Common myeloid progenitor, CD34-positive (primary cell): ENCODE measurements at places on chromosomes 2 and 18.

- no peak for DNase-seq
These were observed 19.3 kb downstream of the TTC39C start for GRCh38 chr18:24033641-24034412.

DNA sequence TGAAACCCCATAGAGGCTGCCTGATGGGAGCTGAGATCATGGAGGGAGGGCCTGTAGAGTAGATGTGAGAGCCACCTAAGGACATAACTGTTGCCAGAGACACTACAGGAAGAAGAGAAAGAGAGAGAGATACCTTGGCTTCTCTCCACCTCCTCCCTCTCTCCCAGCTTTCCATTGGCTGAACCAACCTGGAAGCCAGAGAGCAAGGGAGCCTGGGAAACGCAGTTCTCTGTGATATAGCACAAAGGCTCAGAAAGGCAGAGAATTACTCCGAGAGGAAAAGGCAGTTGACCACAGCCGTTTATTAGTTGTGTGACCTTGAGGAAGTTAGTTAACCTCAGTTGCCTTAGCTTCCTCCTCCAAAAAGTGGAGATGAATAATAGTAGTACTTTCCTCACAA, 37.7 kb upstream of the MAT2A start:
- peak; percentile 41 for DNase-seq

GRCh38 chr2:219684721-219685689, 57.6 kb downstream of the SLC4A3 start:
- peak; percentile 6 for DNase-seq

- DNase-seq: no peak
These were observed 10.6 kb downstream of the C18orf63 start for GRCh38 chr18:74326231-74326630.

DNA sequence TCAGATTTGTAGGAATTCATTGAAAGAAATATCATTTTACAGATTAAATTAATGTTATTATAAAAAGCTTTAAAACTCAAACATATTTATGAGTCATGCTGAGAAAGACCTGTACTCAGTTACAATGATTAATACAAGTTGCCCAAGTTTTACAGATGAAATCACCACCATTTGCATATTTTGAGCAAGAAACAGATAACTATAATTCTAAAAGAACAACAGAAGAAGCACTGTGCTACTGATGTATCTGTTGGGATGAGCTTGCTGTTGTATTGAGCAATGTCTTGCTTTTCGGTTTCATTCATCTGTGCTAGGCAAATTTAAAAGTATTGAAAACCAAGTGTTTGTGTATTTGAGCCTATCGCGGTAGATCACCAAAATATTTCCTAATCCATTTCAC, 1589.1 kb upstream of the ZEB2 start:
- no peak for DNase-seq

DNA sequence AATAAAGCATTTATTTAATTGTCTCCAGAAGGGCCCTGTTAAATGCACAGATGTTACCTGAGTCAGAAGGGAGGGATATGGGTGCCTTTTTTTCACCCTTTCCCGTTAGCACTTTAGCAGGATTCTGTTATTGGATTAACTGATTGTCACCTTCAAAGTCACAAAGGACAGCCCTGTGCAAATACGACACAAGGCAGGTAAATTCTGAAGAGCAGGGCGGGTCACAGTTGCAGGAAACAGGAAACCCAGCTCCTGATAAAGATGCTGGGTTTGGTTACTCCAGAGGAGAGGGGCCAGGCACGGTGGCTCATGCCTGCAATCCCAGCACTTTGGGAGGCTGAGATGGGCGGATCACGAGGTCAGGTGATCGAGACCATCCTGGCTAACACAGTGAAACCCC, 11.4 kb upstream of the PKDCC start:
- DNase-seq: no peak

DNA sequence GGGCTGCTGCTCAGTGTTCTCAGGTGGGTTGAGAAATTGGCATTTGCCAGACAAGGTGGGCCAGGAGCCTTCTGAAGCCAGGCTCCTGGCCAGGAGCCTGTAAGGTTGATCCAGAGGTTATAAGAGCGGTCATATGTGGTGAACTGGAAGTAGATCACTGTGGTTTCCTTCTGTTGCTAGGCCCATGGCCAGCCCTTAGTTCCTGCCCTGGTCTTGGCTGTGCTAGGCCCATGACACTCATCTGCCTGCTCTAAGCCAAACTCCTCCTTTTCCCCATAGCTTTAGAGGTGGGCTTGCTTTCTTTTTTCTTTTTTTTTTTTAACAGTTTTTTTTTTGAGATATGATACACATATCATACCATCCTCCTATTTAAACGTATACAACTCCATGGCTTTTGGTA, 5.0 kb upstream of the MGAT5 start:
- no peak for DNase-seq

- DNase-seq: no peak
These were observed 14.2 kb downstream of the PLEK start for GRCh38 chr2:68379184-68379708.

DNA sequence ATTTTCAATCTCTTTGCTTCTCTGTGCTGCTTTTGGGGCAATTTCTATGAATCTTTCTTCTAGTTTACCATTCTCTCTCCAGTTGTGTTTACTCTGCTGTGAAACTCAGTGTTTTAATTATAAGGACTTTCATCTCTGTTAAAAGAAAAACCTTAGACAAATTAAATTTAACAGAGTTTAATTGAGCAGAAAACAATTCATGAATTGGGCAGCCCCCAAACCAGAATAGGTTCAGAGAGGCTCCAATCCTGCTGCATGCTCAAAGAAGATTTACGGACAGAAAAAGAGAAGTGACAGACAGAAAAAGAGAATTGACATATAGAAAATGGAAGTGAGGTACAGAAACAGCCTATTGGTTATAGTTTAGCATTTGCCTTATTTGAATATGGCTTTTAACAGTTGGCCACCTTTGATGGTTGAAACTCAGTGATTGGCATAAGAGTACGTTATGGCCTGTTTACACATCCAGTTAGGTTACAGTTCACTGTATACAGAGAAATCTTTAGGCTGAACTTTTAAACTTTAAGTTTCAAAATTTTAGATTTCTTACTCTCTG, 120.4 kb downstream of the RNF152 start:
- no peak for DNase-seq

DNA sequence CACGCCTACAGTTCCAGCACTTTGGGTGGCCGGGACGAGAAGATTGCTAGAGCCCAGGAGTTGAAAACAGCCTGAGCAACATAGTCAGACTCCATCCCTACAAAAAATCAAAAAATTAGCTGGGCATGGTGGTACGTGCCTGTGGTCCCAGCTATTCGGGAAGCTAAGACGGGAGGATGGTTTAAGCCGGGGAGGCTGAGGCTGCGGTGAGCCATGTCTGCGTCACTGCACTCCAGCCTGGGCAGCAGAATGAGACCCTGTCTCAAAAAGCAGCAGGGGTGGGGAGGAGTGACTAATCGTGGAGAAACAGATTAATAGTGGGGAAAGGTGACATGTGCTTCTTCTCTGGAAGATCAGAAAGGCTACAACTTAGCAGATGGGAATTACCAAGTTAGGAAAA, 58.1 kb upstream of the GPC1 start:
- no peak for DNase-seq

DNA sequence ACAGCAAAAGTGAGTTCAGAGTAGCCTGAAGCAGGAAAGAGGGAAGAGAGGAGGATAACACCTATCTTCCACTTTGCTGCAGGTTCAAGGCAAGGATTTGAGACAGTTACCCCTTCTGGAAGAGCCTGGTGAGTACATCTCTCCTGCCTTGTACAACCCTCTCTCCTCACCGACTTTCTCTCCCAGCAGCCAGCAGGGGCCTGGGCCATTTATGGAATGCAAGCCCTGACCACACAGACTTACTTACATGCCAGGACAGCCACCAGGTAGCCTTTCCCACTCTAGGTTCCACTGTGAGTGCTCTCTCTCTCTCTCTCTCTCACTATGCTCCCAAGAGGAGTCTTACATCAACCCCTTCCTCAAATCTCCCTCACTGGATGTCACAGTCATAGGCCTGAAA, 57.0 kb downstream of the BCL11A start:
- no peak for DNase-seq

GRCh38 chr2:181374781-181375675, 82.2 kb upstream of the ITGA4 start:
- DNase-seq: no peak

DNA sequence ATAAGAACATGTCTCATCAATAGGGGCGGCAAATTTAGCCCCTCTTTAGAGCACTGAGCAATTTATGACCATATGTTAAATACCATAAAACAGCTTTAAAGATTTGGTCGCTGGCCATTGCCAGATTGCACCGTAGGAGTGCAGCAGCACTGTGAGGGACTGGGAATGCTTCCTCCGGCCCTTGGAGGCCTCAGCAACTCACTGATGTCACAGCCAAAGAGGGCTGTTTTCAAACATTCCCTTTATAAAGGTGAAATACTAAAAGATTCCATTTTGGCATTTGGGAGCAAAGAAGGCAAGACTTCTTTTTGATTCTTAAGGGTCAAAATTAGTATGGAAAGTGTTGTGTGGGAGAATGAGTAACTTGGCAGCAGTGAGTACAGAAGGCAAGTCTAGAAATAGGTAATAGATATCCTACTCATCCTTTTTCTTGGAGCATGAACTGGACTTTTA, 63.7 kb downstream of the BABAM2 start:
- no peak for DNase-seq

GRCh38 chr2:189147989-189148388, 31.6 kb downstream of the COL5A2 start:
- DNase-seq: no peak
